ENCODE measurements at places on chromosomes 2 and 18.

GRCh38 chr2:241506793-241507429, 1.5 kb downstream of the STK25 start:
- peak; percentile 85 for DNase-seq

GRCh38 chr2:215270118-215270451, 41.8 kb upstream of the ATIC start:
- DNase-seq = no peak

DNA sequence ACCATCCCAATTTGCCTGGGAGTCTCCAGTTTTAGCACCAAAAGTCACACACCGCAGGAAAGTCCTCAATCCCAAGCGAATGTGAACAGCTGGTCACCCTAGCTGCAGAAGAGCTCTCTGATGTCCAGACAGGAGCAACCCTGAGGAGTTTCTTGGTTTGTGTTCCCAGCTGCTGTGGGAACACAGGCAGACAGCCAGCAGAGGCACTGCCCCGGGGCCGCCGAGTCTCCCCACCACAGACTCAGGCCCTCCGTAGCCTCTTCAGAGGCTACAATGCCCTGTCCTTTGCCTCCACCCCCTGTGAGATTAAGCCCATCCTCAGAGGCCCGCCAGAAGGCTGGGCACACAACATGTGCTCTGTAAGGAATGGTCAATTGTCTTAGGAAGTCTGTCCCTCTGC, 111.5 kb downstream of the TTC32 start:
- no peak for DNase-seq

GRCh38 chr18:51559902-51560287, 362.4 kb upstream of the MEX3C start:
- no peak for DNase-seq

GRCh38 chr18:53241161-53241560, 901.2 kb downstream of the DCC start:
- no peak for DNase-seq

GRCh38 chr2:8427211-8427610, 254.6 kb upstream of the ID2 start:
- no peak for DNase-seq

DNA sequence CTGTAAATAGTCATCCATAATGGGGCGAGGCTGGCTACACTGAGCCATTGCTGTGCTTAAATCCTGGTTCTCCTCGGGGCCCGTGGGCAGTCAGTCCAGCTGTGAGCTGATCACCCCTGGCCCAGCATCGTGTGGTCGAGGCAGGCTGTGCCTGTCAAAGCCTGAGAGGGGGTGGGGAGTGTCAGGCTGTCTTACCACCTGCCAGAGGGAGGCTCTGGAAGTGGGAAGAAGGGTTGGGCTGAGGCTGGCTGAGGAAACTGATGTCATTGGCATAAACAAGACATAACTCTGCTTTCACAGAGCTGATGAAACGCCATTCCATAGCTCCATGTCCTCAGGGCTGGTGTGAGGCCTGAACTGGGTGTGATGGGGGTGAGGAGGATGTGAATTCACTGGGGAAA, 49.7 kb downstream of the KLHL29 start:
- DNase-seq = no peak

- DNase-seq = no peak
Measured at GRCh38 chr2:218434456-218434855, 15.5 kb downstream of the VIL1 start.

- no peak for DNase-seq
Measured at GRCh38 chr18:50955253-50955652, 12.6 kb upstream of the ELAC1 start.

- DNase-seq = no peak
Measured at GRCh38 chr18:48230467-48231113, 178.6 kb downstream of the ZBTB7C start.

- DNase-seq = peak; percentile 62
Measured at GRCh38 chr2:11871421-11871820, 125.0 kb downstream of the LPIN1 start.

DNA sequence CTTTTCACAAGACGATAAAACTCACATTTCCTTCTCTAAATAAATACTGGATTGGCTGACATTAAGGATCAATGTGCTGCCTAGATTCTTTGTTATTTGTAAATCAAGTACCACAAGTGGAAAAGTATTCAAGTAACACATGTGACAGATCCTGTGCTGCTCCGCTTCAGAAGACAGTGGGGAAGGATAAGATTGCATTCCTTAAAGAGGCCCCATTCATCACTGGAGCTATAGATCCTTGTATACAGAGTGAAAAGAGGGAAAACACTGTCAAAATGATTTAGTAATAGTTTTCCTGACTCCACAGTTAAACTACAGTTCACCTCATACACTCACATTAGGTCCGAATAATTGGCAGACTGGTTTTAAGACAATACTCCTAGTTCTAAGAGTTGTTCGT, 108.0 kb upstream of the CSRNP3 start:
- no peak for DNase-seq

GRCh38 chr2:109611467-109612095, 2.2 kb downstream of the SEPTIN10 start:
- no peak for DNase-seq

DNA sequence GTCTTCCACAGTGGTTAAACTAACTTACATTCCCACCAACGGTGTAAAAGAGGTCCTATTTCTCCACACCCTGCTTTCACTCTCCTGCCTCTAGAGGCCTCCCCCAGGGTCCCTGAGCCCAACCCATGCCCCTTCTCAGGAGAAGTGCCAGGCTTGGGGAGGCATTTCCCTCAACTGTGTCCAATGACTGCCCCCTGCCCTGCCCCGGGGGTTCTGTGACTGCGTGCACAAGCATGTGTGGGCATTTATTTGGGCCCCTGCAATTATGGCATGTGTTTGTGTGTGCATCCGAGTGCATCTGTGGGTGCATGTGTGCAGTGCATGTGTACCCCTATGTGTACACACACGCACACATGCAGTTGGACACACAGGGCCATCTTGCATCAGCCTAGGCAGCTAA, 57.3 kb downstream of the INHBB start:
- DNase-seq = no peak

DNA sequence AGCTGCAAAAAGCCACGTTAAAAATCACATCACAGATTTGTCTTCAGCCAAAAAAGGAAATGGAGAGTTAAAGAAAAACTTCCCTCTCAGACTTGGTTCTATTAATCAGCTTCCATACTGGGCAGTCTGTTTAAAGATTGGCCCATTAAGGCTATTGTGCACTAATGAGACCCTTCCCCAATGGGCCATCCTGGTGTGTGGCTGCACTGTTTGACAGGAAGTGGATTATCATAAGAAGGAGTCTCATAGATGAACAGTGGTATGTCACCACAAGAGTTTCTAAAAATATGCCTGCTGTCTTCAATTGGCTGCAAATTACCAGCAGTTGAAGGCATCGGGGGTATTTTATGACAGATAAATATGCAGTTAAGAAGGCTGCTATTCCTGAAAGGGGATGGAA, 247.6 kb upstream of the THSD7B start:
- no peak for DNase-seq

GRCh38 chr2:43482961-43483360, 112.9 kb downstream of the THADA start:
- no peak for DNase-seq

- DNase-seq = no peak
Measured at GRCh38 chr2:46780801-46781445, 134.7 kb downstream of the MCFD2 start.

- no peak for DNase-seq
Measured at GRCh38 chr2:10375570-10376281, 72.4 kb downstream of the ODC1 start.

DNA sequence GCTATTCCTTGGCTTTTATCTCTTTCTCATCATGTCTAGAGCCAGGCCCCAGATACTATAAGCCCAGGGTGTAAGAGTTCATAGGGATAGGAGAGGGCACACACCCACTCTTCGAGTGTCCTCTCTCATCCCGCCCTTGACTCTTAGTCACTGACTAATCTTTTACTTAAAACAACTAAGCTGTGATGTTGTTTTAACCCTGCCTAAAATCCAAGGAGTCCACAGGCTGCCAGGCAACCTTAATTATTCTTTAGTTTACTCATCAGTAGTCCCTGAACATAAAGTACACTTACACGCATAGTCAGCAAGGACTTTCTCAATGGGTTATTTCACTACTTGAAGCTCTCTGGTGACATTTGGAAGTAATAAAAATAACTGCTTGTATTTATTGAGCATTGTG, 28.4 kb downstream of the GREB1L start:
- no peak for DNase-seq

GRCh38 chr2:95380280-95380679, 22.2 kb upstream of the FAHD2A start:
- DNase-seq = no peak

DNA sequence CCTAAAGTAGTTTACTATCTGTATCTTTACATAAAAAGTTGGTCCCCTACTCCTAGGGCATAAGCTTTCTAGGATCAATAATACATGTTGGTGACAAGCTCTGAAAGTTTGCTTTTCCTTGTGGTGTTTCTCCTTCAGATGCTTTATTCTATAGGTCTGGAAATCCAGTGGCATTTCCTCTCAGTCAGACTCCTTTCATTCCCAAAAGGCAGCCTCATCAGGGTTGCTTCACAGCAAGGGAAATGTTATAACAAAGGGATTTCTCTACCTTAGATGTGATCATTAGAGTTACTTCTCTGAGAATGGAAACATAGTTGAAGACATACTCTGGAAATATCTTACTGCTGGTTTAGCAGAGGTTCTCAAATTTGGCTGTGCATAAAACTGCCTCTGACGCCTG, 1072.4 kb upstream of the ZEB2 start:
- no peak for DNase-seq

GRCh38 chr2:83842421-83842820, 616.7 kb downstream of the SUCLG1 start:
- DNase-seq = no peak

- DNase-seq = no peak
Measured at GRCh38 chr2:162074928-162075688, 1.1 kb upstream of the DPP4 start.
